Activated T-helper 1 cell treated with Interleukin-2 at 50 U/mL for 16 hours (primary cell): ENCODE measurements at places on chromosomes 11 and 22.

DNA sequence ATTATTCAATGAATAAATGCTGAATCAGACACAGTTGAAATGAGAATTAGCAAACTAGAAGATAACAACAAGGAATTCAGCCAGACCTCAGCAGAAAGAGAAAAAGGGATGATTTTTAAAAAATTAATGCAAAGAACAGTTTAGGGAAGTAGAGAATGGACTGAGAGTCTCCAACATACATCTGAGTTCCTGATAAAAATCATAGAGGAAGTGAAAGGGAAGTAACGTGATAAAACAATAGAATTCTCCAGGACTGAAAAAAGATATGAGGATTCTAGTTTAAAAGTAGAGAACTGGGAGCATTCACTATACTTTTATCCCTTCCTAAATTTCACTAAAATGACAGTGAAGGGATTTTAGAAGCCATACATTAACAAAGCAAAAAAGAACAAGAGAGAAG lies 592.0 kb downstream of the SOX6 start:
- no peak for DNase-seq

GRCh38 chr22:49811020-49811791 lies 16.5 kb downstream of the BRD1 start:
- DNase-seq: no peak

DNA sequence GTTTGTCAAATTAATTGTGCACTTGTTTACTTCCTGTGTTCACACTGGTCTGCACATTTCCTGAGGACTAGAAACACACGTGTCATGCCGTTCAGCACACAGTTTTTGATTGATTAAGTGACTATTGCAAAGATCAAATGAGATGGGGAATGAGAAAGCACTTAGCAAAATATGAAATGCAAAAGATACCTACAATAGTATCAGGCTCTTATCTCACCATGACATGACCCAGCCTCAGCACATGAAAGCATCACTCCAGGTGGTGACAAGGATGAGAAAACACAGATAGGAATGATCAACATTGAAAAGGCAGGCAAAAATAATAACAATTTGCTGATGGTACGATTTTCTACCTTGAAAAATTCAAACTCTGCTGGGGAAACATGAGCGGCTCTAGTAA lies 42.1 kb upstream of the TP53I11 start:
- no peak for DNase-seq

- DNase-seq: no peak
Measured at GRCh38 chr11:113281052-113281725, 33.2 kb upstream of the TTC12 start.

DNA sequence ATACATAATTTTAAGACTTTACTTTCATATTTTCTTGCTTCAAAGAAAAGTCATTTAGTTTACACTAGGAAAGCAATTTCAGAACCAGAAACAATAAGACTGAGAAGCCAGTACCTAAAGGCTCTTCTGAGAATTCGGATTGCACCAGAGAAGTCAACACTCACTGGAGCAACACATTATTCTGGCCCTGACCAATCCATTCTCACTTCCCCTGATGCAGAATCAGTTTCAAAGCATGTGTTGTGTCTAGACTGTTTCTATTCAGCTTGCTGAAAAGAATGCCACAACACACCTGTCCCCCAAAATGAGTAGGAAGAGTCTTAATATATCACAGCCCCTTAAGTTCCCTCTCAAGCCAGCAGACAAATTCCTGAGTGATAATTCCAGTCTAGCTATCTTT lies 1074.3 kb upstream of the TENM4 start:
- DNase-seq: no peak

- DNase-seq: no peak
Measured at GRCh38 chr11:37089439-37089838, 491.4 kb upstream of the RAG2 start.
